Fibroblast of mammary gland (primary cell): ENCODE measurements at places on chromosomes 5 and 9.

DNA sequence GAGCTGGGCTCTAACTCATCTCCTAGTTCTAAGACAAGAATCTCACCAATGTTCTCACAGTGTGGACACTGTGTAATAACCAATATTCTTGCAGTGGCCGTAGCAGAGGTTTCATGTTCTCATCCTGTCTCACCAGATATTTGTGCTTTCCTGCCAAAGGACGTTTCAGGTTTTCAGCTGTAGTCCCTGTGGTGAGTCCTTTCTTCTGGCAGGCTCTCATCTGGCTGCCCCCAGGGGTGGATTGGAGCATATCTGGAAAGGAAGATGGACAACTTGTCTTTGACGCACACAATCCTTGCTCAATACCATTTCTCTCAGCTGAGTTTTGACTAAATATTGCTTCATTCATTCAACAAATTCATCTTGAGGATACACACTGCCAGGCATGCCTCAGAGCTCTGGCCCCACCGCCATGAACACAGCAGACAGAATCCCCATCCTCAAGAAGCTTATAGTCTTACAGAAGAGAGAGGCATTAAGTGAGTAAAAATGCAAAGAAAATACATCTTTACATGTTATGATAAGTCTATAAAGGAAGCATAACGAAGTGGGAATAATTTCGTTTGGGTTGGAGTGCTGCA lies 33.8 kb upstream of the NEURL1B start:
- DNase-seq: peak; percentile 63

GRCh38 chr9:133715866-133716563 lies 22.1 kb downstream of the SARDH start:
- peak; percentile 18 for DNase-seq

GRCh38 chr5:6505416-6505755 lies 56.7 kb downstream of the UBE2QL1 start:
- DNase-seq: no peak

- DNase-seq: no peak
Measured at GRCh38 chr9:113927277-113927676, 51.2 kb downstream of the ZNF618 start.

DNA sequence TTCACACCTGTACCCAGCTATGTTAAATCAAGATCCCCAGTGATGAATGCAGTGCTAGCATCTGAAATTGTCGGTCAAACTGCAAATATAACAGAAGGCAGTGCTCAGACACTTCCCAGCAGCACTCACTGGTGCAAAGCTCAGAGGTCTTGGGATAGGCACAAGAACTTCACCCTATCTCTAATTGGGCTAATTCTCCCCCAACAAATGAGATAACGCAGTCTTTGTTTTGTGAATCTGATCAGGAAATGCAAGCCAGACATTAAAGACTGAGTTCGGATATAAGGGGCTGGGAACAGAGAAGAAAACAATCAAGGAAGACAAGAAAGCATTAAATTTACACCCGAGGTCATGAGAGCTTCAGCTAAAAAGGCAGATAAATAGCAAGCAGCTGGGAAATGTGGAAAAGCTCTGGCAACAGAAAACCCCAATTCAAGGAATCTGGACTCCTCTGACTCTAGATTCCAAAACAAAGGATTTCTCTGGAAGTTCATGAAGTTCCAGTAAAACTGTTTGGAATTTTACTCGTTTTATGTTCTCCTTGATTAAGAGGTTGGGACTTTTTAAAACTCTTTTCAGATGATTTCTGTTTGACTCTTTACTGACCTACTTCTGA lies 65.1 kb downstream of the GNA14 start:
- no peak for DNase-seq

GRCh38 chr9:76136986-76137385 lies 246.5 kb downstream of the PCSK5 start:
- peak; percentile 70 for DNase-seq

DNA sequence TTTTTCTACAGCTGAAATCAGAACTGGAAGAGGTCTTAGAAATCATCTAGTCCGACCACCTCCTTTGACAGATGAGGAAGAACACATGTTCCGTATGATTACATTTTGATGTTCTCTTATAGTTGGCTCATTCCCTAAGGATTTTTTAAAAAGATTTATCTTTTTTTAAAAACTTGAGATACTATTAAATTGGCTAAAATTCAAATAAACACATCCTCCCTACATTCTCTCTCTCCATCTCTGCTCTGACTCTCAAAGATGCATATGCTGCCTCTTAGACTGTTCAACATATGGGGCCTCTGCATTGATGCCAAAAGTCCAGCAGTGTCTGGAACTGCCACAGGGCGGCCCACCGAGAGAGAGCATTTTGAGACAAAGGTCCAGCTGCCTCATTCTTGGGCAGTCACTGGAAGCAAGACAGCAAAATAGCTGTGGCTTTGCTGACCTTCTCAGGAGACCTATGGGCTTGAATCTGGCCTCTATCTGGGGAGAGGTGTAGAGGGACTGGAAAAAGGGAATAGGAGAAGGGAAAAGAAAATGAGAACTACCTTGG lies 12.8 kb upstream of the TSSK1B start:
- peak; percentile 6 for DNase-seq
